Calu3 (cell line): ENCODE measurements at places on chromosomes 7 and 10. TPM values are rescaled to one million over a fixed set of nuclear protein-coding genes. Genes with fewer than 3 reads are reported as not detected.

The ENTPD1 gene
- total RNA-seq, result 0.92 and 2.2 TPM in 2 replicates

The MOGAT3 gene
- not detected in 2 replicates for total RNA-seq

The MACROH2A2 gene
- 24.5 and 26.9 TPM in 2 replicates for total RNA-seq

The LAMB1 gene
- 181 and 240 TPM in 2 replicates for total RNA-seq

The PNLIPRP1 gene
- total RNA-seq, result not detected in 2 replicates

The FAM25G gene
- total RNA-seq, result not detected in 2 replicates

The SPDYE9 gene
- total RNA-seq, result not detected in 2 replicates

The TFR2 gene
- 0.90 and 1.5 TPM in 2 replicates for total RNA-seq

The CLEC5A gene
- not detected in 2 replicates for total RNA-seq

The TFAM gene
- total RNA-seq, result 91.8 and 94.3 TPM in 2 replicates
